ENCODE measurements at places on chromosomes 1 and 21.

DNA sequence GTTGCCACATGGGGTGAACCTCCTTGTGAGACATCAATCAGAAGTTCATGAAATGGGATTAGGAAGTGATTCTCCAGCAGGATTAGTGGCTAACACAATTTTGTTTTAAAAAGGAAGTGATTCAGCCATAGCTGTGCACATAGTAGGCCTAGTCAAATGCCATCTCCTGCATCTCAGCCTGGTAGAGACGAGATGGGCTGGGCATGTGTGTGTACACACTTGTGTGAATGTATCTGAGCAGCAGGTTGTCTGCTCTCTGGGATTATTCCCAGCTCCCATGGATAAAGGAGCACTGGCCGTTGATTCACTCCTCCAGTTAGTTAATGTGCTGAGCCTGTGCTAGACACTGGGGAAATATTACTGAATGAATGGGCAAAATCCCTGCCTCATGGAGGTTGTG, 2.0 kb downstream of the FOXE3 start:
- DNase-seq, result no peak

DNA sequence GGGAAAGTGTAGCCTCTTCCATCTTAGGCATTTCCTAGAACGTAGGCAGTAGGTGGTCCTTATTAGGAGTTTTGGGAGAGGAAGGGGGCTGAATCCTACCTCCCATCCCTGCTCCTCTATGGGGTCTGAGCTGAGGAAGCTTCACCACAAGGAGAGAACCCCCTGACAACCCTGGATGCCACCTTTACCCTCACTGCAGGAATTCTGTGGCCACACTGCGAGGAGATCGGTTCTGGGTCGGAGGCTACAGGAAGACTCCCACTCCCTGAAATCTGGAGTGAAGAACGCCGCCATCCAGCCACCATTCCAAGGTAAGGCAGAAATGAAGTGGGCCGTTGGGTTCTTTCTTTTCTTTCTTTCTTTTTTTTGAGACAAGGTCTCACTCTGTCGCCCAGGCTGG, 1.5 kb downstream of the MX1 start:
- no peak for DNase-seq

DNA sequence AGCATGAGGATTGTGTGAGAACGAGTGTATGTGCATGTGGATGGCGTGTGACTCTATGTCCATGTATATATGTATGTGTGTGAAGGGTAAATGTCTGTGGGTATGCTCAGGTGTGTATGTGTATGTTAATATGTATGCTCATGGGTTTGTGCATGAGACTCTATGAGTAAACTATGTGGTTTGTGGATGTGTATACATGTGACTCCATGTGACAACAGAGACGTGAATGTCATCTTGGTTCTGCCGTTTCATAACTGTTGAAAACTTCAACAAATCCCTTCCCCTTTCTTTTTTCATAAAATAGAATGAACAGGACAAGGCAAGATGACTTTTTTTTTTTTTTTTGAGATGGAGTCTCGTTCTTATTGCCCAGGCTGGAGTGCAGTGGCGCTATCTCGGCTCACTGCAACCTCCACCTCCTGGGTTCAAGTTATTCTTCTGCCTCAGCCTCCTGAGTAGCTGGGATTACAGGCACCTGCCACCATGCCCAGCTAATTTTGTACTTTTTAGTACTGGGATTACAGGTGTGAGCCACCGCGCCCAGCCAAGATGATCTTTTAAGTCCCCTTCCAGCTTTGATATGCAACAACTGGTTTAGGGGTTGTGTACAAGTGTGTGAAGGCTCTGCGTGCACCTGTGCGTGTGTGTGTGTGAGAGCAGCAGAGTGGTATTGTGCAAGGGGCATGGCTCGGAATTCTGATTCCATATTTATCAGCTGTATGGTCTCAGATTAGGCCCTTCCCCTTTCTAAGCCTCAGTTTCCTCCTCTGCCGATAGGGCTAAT, 106.3 kb downstream of the EBNA1BP2 start:
- no peak for DNase-seq

DNA sequence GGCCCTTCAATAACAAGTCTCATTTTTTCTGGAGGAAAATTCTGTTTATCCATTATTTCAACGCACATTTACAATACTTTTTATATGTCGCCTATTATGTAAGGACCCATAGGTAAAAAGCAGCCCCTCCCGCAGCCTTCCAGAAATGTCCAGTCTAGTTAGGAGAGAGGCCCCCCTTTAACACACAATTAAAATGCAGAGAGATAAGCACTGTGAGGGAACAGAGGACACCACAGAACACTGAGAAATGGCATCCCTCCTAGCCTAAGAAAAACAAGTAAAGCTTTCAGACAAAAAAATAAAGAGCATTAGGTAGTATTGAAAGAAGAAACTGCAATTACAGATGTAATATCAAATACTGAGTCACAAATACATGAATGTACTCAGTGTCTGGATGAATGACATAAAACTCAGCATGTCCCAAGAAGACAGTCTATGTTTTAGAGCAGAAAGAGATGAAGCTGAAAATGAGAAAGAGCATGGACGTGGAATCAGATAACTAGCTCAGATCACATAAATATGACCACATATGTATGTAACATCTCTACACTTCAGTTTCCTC, 62.9 kb downstream of the DAB1 start:
- DNase-seq, result no peak

- DNase-seq, result no peak
Measured at GRCh38 chr1:60952612-60953111, 129.7 kb upstream of the NFIA start.

DNA sequence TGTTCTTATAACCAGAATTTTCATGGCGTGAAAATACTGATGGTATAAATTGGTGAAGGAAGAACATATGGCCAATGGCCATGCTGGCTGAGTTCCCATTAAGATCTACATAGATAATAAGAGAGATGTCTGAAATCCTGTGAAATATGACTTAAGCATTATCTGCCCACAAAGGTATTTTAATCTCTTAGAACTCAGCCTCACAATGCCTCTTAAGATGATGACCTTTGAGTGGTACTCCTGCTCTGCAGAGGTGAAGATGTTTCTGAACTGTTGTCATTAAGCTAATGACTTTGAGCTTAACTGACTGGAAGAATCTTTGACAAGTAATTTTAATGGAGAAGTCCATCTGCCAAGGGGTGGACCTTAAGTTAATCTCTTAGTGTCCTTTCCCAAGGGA, 148.7 kb downstream of the ZNF326 start:
- DNase-seq, result no peak

- DNase-seq, result no peak
Measured at GRCh38 chr1:17561247-17561548, 21.7 kb downstream of the ARHGEF10L start.

- no peak for DNase-seq
Measured at GRCh38 chr1:169610858-169611257, 19.1 kb downstream of the SELP start.
